Small intestine (tissue), 16 donors: ENCODE measurements at places on chromosomes 16 and 17.

- H3K27me3 ChIP-seq = no peaks in the 10 kb centered on the region
- H3K27ac ChIP-seq = peak overlapping the region; percentile 28
- peaks cover 2% of the 10 kb centered on the region for H3K36me3 ChIP-seq
- H3K4me3 ChIP-seq = no peak overlapping the region
Observed at GRCh38 chr17:17305281-17305801, 2.2 kb downstream of the NT5M start.

- H3K4me3 ChIP-seq = peak overlapping the region; percentile 80
- H3K36me3 ChIP-seq = peaks cover 3% of the 10 kb centered on the region
- peak overlapping the region; percentile 57 for H3K27ac ChIP-seq
- no peaks in the 10 kb centered on the region for H3K27me3 ChIP-seq
- peaks cover 2% of the 10 kb centered on the region for H3K4me1 ChIP-seq
- peak; percentile 48 for DNase-seq
Observed at GRCh38 chr17:17042851-17043460, 699 bp downstream of the MPRIP start.

GRCh38 chr16:58121132-58121531 is 8.0 kb downstream of the CFAP20 start:
- no peak overlapping the region for H3K4me3 ChIP-seq
- H3K36me3 ChIP-seq = peaks cover 8% of the 10 kb centered on the region
- DNase-seq = peak; percentile 57
- H3K27ac ChIP-seq = peak overlapping the region; percentile 57
- peaks cover 9% of the 10 kb centered on the region for H3K4me1 ChIP-seq

DNA sequence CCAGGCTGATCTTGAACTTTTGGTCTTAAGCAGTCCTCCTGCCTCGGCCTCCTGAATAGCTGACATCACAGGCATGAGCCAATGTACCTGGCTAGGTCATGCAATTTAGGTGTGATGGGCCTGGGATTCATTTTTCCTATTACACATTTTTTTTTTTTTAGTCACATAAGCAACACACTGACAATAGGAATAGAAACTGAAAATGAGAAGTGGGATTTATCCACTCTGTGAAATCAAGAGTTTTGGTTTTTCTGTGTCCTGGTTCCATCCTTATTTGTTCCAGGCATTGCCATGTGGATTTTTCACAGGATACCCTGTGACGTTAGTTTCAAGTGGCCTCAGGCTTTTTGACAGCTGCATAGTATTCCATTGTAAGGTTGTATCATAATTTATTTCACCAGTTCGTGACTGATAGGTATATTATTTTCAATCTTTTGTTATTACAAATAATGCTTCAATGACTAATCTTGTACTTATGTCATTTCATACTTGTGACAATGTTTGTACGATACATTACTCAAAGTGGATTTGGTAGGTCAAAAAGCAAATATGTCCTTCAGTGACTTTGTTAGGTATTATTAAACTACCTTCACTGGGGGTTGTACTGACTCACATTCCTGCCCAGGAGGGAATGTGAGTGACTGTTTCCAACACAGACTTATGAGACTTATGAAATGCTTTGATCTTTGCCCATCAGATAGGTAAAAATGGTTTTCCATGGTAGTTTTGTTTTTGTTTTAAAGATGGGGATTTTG is 10.6 kb downstream of the ADCY7 start:
- no peak overlapping the region for H3K4me3 ChIP-seq
- no peak overlapping the region for H3K27ac ChIP-seq
- H3K27me3 ChIP-seq = no peaks in the 10 kb centered on the region
- no peaks in the 10 kb centered on the region for H3K36me3 ChIP-seq
- no peak for DNase-seq

DNA sequence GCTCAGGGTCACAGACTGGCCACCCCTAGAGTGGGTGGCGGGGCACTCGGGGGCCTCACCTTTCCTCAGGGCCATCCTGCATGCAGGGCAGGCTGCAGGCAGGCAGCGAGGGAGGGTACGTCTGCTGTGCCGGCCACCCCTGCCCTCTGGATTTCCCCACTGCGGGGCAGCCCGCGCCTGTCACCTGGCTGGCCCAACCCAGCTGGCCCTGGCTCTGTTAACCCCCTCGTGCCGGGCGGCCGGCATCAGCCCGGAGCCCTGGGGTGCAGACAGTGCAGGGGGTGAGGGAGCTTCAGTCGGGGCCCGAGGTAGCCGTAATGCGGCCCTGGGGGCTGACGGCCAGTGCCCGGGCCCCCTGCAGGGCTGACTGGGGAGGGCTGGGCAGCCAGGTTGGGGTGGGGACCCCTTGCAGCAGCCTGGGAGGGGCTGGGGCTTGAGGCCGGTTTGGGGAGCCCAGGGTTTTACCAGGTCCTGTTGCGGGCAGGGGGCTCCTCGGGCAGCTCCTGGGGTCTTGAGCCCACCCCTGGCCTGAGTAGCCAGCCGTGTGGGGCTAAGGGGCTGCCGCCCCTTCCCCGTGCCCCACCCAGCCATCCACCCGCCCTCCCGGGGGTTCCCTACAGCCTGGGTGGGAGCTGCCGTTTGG is at the start of gene IGFALS:
Gene IGFALS, minus strand, starts transcription at position 128 of the 643 bp plus-strand sequence. Its CDS starts 53 bp downstream, at position 75.
- peaks cover 22% of the 10 kb centered on the region for H3K4me1 ChIP-seq
- no peaks in the 10 kb centered on the region for H3K27me3 ChIP-seq
- H3K36me3 ChIP-seq = no peaks in the 10 kb centered on the region
- peak; percentile 48 for DNase-seq
- peak within 1 kb of the TSS; percentile 33 for H3K27ac ChIP-seq
